A549 (cell line): ENCODE measurements at places on chromosomes 6 and 20. TPM values are rescaled to one million over a fixed set of nuclear protein-coding genes. Genes with fewer than 3 reads are reported as not detected.

GRCh38 chr6:169854083-169854725 lies 102.8 kb downstream of the ERMARD start:
- DNase-seq: no peak

GRCh38 chr6:163667372-163668060 lies 253.0 kb downstream of the QKI start:
- DNase-seq: no peak

- no peak for DNase-seq
These were observed 57.3 kb upstream of the LAMP5 start for GRCh38 chr20:9457136-9457535.

GRCh38 chr20:23417861-23418260 lies 3.4 kb downstream of the NAPB start:
- DNase-seq: no peak

DNA sequence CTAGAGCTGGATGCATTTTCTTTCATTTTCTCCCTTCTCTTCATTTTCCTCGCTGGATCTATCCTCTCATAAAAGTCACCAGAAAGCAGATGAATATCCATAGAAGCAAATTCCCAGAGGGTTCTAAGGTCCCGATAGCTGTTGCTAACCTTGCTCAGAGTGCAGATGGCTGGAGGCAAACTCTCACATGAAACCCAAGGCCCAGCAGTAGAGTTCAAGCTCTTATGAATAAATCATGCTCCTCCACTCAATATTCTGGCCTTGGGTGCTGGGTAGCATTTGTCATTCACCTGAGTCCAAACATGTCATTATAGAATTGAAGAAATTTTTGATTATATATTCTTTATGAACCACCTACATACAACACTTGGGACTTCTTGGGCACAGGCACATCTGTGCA lies 539.7 kb upstream of the MARCKS start:
- DNase-seq: no peak

DNA sequence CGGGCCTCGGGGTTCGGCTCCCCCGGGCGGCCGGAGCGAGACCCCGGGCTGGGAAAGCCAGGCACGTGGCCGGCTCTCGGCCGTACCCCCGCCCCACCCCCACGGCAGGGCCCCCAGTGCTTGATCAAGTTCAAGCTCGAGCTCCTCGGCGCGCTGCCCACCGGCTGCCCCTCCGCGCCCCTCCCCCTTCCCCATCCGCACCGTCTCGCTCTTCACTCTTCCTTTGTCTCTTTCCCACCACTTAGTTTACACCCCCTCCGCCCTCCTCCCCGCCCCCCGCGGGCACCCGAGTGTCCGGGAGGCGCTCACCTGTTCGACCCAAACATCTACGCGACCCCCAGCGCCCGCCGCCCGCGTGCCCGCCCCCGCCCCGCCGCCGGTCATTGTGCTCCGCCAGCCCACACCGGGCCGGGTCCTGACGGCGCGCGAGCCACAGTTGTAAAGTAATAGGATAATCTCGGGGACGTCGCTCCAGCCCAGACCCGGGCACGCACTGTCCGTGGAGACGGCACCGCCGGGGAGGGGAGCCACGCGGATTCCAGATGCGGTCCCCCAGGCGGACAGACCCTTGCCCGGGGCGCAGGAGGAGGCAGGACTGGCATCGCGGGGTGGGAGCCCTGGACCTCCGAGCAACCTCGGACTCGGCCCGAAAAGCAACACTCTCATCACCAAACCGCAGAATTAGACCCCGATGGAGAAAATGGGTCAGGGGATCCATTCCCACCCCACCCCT lies 100.7 kb downstream of the NOL4L start:
- peak; percentile 35 for DNase-seq

GRCh38 chr6:32113386-32114352 lies 4.5 kb upstream of the TNXB start:
- peak; percentile 34 for DNase-seq

DNA sequence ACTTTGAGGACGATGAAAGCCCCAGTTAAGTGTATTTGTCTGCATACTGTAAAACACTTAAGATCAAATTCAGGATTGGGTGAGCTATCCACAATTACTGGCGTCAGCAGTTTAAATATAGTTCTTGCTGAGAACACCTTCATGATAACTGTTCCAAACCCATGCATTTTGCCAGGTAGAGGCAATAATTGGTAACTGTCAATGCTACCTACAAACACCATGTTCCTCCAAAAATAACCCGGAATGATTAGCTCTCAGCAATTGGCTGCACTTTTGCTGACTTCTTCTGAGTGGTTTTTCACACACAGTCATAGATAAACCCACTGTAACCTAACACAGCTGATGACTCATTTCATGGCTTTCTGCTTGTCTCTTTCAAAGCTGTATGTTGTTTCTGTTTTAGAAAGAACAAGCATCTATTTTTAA lies 1358.6 kb upstream of the GJE1 start:
- DNase-seq: no peak

DNA sequence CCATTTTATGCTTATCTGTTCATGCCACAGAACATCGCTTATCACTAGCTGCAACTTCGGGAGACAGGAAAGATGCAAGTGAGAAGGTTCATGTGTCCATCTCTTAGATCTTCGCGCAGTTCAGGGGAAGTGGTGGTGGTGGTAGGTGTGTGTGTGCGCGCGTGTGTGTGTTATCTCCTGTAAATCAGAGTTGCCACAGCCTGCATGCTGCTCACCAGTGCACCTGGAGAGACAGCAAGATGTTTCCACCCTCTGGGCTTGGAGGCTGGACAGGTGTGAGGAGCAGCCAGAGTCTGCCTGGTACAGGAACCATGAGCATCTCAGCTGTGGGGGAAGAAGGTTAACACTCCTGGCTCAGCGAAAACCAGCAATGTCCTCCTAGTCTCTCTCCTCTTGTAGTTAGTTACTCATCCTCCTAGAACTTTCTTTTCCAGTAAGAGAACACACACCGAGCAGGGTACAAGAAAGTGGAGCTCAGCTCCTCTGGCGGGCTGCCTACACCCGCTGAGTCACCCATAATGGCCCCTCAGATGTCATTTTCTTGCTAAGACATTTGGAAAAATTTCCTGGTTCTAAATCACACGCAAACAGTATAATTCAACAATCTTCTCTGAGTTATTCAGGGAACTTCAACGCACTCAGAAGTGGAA lies 5.1 kb upstream of the TUBB1 start:
- no peak for DNase-seq

- DNase-seq: no peak
These were observed 27.0 kb upstream of the SLC22A2 start for GRCh38 chr6:160285541-160286105.

DNA sequence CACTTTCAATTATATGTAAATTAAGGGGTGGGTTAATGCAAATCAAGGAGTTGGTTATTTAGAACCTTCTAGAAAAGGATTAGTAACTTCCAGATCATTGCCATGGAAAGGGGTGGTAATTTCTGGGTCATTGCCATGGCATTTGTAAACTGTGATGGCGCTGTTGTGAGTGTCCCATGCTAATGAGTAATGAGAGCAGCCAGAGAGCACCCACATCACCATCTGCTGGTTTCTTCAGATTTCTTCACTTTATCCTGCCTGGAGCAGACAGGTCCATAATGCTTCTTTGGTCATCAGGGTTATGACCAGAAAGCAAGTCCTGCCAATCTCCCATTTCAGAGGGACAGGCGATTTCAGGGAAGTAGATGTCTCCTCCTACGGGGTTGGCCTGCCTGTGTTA lies 311.3 kb upstream of the CNR1 start:
- no peak for DNase-seq

DNA sequence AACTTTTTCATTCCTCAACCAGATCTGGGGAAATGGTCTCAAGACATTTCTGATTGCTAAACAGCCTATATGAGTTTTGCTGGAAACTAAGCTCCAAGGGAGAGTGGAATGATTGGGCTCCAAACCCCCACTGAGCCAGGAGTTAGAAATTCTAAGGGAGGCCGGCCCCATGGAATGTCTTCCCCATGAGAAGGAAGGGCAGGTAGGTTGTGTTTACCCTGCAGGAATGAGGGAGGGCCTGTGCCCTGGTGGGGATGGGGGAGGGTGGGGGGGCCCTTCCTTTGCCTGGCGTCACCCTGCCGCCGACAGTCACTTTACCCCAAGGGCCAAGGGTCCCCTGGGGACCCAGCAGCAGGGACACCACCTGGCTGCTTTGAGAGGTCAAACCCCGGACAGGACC lies 298.9 kb downstream of the TFAP2C start:
- no peak for DNase-seq

DNA sequence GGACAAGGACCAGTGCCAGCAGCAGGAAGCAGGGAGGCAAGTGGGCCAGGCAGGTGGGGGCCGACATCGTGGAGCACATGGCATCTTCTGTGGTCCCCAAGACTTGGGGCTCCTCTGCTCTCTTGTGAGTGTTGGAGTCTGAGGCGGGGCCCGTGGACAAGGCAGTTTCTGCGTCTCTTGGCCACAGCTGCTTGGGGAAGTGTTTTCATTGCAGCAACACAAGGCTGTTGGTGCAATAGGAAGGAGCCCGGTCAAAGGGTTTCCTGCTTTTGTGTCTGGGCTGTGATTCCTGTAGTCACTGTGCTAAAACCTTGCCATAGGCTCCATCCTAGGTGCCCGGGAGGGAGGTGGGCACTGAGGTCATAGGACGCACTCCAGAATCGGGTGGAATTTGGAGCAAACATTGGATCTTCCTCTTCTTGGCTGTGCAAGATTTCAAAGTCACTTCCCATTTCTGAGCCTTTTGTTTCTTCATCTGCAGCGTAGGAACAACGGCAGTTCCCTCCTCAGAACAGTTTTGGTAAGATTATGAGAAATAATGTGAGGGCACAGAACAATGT lies at the start of gene SIRPB2:
SIRPB2 (minus strand) TSS at position 140 of the 560 bp plus-strand sequence; CDS start at position 79, 61 bp downstream.
- no peak for DNase-seq

- DNase-seq: no peak
These were observed 10.4 kb upstream of the BFSP1 start for GRCh38 chr20:17541596-17541995.

DNA sequence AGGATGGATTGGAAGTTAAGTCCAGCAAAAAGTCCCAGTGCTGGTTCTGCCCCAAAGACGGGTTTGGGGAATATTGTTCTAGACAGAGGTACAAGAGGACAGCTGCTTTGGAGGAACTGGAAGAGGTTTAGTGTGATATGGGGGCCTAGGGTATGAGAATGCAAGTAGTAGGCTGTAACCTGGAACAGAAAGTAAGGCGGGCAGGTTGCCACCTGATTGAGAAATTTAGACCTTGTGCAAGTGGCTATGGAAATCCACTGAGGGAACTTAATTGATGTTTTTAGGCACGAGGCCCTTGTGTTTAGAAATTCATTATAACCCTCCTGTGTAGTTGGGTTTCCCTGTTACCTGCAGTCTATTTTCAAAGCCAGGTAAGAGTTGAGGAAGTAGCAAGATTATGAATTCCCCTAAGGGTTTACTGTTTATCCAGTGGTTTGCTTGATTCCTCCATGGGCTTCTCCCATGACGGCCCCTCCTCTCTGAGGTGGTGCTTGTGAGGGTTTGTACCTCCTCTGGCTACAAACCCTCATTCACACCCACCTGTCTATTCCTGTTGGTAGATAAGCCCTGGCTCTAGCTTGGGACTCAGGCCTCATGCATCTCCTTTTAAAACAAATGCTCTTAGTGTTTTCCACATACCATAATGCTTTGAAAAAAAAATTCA lies 42.0 kb upstream of the BCAS1 start:
- no peak for DNase-seq

GRCh38 chr6:90654806-90655205 lies 67.9 kb upstream of the MAP3K7 start:
- no peak for DNase-seq

DNA sequence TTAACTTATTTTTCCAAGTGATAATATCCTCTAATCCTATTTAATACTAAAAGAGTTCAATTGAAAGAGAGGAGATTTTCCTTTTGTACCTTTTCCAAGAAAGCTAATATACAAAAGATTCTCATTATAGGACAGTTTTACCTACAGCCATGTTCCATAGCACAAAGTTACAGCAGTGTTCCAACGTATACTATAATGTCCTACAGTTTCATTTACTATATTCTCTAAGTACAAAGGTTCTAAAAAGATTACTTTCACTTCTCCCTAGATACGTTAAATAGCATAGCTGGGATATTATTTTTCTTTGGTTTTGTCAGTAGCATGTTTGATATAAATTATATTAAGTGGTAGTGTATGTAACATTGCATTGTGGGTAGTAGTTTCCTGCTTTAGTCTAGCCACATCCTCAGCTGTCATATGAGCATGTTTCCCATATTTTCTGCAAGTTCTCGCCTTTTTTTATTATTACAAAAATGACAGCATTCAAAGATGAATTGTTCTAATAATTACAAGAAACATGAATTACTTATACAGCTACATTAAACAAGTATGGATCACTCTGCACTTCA lies 4.4 kb upstream of the RUNX2 start:
- DNase-seq: no peak

Gene EFCAB8
- polyA plus RNA-seq: not detected in 3 replicates

Gene OLIG3
- polyA plus RNA-seq: not detected in 3 replicates

Gene CHRNA4
- polyA plus RNA-seq: 0.08 to 0.23 TPM (median 0.21 TPM) in 3 replicates

Gene CCR6
- polyA plus RNA-seq: not detected in 3 replicates

Gene SH3BGRL2
- polyA plus RNA-seq: 0.42 to 0.48 TPM (median 0.46 TPM) in 3 replicates

Gene TLDC2
- polyA plus RNA-seq: 0.04 TPM in 1 of 3 replicates, not detected in the others
